ENCODE measurements at places on chromosomes 1 and 21.

- DNase-seq: no peak
Observed at GRCh38 chr21:43928222-43929125, 63.5 kb downstream of the AGPAT3 start.

GRCh38 chr1:46910790-46911189, 30.5 kb downstream of the CYP4A11 start:
- DNase-seq: no peak

DNA sequence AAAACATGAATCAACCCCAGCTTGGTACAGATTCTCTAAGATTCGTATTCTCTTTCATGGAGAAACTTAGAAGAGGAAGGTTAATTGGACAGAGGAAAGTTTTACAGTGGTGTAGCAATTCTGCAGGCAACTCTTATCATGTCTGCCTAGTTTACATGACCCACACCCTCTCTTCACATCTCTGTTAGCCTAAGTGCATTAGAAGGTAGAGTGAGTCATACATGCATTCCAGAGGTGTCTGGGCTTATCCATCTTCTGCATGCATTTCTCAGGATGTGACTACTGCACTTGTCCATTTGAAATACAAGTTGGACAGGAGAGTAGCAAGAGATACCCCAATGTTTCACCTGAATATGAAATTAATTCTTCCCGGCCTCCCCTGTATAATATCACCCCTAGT, 578.4 kb upstream of the NCAM2 start:
- no peak for DNase-seq

GRCh38 chr1:111162488-111162880, 22.5 kb downstream of the CEPT1 start:
- no peak for DNase-seq

GRCh38 chr1:7420098-7420445, 351.0 kb upstream of the VAMP3 start:
- no peak for DNase-seq

- no peak for DNase-seq
Observed at GRCh38 chr21:45084881-45085536, 10.6 kb downstream of the ADARB1 start.

DNA sequence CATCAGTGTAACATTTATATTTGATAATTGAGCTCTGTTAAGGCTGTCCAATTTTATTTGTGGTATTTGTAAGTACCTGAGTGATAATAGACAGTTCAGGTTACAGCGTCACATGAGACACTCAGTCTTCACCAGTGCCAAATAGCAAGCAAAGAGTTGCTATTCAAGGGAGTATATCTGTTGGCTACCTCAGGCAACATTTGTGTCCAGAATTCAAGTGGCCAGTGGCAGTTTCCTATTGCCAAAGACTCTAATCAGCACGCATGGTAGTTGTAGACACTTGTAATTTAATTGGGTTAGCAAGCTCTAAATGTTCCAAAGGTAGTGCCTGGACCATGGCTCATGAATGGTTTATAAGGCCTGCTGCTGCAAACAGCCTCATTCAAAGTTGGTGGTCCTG, 1524.3 kb upstream of the B3GALT2 start:
- no peak for DNase-seq

DNA sequence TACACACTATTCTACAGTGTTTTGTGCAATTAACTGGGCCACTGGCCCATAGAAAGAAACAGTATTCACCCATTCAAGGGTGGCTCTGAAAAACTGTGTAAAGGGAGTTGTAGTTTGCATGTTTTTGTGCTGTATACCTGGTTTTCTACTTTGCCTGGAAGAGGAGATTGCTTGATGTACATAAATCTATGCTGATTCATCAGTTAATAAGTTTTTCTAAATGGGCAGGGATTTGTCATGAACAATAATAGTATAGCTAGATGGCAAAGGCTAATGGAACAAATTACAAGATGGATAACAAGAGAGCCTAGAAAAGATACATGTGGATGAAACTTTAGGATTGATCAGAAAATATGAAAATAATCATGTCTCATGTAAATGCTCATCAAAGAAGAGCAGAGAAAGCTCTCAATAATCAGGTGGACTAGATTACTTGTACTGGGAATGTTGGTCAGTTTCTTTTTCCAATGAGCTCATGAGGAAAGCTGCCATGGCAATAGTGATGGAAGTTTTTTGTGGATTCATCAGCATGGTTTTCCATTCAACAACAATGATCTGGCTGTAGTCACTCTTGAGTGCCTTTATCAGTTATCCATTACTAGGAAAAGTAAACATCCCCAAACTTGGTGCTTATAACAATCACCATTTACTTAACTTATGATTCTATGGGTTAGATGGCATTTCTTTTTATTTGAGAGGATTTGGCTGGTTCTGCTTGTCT, 602.8 kb downstream of the BRINP3 start:
- DNase-seq: no peak

DNA sequence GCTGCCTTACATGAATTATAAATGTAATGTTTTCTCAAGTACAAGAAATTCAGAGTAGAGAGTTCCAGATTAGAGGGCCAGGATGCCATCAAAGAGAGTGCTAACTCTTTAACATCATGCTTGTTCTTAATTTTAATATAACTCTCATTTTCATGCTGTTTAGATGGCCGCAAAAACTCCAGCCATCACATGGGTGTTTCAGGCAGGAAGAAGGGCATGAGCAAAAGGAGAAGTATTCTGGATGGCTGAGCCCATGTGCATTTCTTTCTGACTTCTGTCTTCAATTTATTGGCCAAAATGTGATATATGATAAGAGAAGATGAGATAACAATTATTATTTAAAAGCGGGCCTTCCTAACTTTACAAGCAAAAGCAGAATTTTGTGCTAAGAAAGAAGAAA, 1328.6 kb downstream of the MRPL39 start:
- DNase-seq: no peak

DNA sequence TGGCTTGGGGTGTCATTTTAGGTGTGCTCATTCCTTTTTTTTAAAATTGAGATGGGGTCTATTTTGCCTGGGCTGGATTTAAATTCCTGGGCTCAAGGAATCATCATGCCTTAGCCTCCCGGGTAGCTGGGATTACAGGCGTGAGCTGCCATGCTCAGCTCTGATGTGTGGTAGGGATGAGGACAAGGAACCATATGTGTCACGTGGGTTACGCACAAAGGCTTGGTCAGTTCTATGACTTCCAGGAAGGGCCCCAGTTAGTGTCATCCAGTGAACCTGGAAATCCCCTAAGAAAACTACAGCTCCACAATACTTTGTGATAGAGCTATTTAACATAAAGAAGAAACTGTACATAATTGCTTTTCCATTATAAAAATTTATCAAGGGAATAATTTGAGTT, 6.7 kb upstream of the METTL25B start:
- no peak for DNase-seq

GRCh38 chr1:1666526-1666925, 7.7 kb upstream of the CDK11B start:
- no peak for DNase-seq

DNA sequence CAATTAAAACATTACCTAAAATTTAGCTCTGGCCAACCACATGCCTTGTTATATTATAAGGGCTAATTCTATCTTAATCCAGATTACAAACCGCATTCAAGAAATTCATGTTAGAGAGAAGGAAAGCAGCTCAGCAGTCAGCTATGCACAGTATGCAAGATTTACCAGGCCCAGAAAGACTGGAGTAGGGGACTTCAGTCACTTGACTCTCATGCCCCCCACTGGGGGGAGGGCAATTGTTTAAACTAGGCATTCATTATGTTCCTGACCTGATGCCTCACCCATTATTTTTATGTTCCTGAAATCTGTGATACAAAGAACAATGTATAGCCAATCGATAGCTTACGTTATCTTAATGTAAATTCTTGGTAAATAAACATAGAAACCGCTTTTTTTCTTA, 96.9 kb downstream of the ZNF644 start:
- no peak for DNase-seq

DNA sequence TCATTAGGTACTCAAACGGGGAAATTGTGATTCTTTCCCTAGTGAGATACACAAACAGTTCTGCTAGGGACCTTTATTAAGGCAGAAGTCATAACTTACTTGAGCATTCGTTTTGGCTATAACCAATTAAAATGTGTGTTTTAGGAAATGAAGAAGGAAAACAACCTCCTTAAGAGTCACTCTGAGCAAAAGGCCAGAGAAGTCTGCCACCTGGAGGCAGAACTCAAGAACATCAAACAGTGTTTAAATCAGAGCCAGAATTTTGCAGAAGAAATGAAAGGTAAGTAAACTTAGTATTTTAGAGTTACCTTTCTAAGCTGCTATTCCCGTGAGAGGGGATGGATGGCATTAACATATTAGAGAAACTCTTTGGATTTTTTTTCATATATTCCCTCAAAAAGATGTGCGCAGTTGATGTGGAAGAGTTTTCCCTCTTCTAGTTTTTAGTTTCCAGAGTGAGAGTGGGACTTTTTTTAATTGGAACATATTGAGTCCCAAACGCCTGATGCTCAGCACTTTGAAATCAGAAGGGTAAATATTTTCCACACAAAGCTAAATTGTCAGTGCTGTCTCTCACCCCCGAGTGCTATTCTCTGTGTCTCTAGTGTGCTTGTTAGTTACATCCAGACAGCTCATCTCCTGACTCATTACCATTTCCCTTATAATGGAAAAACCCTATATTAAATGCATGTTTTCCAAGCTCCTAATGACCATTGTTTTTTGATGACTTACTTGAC, 34.9 kb downstream of the CENPF start:
- no peak for DNase-seq

GRCh38 chr1:172960454-172961208, 90.1 kb downstream of the TNFSF18 start:
- no peak for DNase-seq

DNA sequence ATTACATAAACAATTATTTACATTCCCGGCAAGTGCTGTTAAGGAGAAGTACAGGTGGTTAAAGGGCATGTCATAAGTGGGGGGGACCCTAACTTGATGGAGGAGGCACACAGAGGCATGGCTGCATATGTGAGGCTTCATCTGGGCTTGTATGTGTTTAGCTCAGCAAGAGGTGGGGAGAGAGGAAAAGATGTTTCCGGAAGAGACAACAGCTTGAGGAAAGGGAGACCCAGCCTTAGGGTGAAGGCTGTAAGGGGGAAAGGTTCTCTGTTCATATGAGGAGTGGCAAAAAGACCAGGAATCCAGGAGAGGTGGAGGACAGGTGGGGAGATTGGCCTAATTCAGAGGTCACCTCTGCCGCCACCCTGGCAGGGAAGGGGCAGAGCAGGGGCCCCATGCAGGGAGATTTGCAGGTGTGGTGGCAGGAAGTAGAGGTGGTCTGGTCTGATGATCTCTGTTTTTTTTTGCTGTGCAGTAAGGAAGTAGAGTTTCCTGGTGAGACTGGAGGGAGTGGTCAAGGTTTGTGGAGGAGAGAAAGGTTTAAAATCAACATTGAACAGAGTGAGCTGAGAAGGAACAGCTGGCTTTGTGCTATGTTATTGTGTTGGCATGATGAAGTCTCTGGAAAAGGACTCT, 9.0 kb downstream of the TRAF5 start:
- no peak for DNase-seq

DNA sequence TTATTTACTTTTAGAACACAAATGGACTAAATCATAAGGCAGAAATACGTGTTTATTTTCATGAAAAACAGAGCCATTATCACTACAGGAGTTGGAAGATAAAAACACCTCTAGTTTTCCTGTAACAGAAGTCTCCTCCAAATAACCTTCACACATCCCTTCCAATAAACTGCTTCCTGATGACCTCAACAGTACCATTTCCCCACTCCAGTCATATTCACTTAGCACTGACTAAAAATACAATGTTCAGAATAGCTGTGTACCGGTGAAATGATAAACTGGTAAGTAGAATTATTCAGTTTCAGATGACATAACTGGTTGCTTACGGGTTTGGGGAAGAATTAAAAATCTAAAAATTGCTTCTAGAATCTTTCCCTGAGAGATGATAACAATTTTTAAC, 137.9 kb downstream of the DENND1B start:
- no peak for DNase-seq

- DNase-seq: no peak
Observed at GRCh38 chr1:223109581-223110026, 33.4 kb downstream of the TLR5 start.

- no peak for DNase-seq
Observed at GRCh38 chr1:206937425-206937824, 8.8 kb downstream of the PIGR start.

DNA sequence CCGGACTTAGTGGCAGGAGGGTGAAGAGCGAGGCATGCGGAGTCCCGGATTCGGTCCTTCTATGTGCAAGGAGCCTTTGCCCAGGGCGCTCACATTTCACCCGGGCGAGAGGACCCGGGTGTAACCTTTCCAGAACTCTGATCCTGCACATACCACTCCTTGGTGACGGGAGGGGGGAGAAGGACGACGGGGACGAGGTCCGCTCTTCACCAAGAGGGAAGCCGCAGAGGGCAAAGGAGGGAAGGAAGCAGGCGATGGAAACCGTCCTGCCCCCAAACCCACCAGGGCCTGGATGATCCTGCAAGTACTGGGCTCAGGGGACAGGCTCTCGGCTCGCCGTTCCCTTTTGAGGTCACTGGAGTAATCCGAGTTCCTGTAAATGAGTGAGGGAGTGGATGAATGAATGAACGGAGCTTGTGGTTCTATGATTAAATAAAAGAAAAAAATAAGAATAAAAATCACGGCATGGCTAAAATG, 993 bp downstream of the SYPL2 start:
- no peak for DNase-seq

DNA sequence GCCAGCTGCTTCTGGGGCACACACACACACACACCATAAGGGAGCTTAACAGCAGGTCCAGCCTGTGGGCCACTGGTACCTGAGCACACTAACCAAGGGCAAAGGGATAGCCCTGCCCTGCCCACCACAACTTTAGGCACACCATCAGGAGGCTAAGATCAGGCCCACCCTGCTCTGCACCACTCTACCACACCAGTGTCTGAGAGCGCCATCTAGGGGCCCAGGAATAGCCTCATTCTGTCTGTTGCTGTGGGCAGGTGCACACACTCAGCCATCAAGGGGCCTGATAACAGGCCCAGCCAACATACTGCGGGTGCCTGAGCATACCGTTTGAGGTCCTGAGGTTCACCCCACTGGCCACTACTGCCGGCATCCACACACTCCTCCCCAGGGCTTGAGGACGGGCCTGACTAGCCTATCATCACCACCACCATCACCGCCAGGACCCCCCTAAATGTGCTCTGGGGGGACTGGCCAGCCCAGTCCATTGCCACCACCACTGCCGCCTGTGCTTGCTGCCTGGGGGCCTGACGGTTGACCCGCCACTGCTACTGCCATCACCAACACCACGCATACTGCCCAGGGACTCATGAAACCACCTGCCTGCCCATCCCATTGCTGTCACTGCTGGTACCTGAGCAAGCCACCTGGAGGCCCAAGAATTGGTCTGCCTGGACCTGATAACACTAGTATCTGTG, 31.3 kb downstream of the NSL1 start:
- DNase-seq: no peak

DNA sequence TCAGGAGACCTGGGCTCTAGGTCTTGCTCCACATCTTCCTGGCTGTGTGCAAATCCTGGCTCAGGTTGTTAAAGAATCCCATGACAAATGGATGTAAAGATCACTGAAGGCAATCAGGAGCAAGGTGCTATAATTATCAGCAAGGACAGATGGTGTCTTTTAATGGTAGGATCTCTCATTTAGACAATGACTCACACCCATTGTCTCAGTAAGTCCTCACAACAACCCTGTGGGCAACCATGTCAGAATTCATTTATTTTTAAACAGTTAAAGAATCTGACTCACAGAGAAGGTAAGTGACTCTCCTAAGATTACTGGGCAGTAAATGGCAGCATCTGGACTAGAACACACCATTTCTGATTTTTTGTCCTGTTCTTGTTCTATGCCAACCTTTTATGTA, 32.8 kb downstream of the RNASEL start:
- no peak for DNase-seq
